OCI-M1 (cell line): ENCODE measurements at places on chromosomes 1 and 21.

GRCh38 chr1:156951371-156951770, 30.9 kb downstream of the LRRC71 start:
- no peak for DNase-seq

DNA sequence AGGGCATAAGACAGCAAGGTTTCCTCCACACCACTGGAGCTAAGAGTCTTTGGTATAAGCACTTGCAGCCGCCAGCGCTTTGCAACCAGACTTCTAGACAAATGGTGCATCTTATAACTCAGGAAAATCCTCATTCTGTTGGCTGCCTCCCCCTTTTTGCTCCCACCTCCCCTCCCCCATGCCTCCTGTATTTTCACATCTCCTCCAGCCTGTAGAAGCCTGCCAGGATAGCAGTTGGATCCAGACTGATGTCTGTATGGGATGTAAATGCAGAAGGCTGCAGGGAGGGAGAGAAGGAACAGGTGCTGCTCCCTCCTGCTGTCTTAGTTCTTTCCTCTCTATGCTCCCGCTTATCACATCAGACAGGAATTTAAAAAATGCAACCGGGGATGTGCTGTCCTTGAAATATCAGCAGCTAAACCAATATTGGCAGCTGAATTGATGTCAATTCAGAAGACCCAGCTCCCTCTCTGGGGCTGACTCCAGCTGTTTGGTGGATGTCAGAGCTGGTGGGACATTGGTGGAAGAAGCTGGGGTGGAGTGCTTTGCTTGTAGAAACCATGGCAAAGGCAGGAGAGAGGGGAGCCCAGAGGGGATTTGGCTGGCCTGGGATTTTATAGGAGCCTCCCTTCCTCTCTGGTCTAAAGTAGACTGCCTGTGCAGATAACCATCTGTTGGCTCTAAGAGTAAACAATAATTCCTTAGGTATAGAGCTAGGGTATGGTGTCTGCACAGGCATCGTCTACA, 53.5 kb downstream of the NFASC start:
- no peak for DNase-seq

GRCh38 chr1:240091614-240092300, at the start of gene FMN2:
Gene FMN2, plus strand, starts transcription at chr1:240091883. Its CDS starts 227 bp downstream, at chr1:240092110.
- DNase-seq, result no peak

GRCh38 chr1:157523774-157524493, 28.4 kb downstream of the FCRL5 start:
- DNase-seq, result no peak

DNA sequence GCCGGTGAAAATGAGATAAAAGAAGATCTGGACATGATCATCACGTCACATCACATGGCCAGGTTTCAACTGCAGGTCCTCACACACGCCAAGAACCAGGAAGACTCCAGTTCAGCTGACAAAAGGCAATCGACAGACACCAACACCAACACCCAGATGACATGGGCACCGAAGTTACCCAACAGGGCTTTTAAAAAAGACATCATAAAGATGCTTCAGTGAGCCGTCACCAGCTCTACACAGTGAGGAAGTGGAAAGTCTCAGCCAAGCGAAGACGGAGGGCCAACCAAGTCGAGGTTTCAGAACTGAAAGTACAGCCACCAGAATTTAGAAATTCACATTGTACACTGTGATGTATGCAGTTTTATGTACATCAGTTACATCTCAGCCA, 154.3 kb upstream of the COL6A1 start:
- DNase-seq, result no peak

DNA sequence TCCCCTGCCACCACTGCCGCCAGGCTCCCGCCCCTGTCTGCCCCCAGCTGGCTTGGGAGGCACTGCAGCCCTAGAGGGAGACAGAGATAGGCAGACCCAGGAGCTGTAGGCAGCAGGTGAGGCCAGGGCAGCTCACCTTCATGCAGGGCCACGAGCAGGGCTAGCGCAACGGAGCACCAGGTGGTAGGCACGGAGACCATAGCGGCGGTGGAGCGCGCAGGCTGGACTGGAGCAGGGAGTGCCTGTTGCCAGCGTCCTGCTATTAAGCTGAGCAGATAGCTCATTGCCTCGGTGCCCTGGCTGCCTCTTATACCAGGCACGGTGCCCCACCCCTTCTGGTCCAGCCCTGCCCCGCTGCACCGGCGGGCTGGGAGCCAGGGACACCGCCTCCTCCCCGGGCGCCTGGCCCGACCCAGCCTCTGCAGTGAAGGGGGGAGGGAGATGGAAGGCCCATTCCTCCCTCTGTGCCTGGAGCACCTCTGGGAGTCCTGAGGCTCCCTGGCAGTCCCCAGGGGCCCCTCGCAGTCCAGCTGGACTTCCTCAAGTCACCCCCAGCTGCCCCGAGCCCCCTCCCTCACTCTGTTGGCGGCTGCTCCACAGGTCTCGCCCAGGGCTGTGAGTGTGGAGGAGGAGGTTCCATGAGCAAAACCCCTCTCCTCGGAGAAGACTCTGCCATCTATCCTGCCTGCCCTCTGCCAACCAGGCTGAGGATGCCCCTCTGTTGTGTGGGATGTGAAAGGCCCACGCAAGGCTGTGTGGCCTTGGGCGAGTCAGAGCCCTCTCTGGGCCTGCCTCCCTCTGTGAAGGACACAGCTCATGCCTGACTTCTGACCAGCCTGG, at the start of gene EDN2:
TSS of gene EDN2 (minus strand) at position 282 of the 840 bp plus-strand sequence. CDS start at position 200, 82 bp downstream.
- no peak for DNase-seq

- DNase-seq, result no peak
These were observed 160.9 kb downstream of the GPATCH2 start for GRCh38 chr1:217469983-217470382.

- no peak for DNase-seq
These were observed 192.8 kb downstream of the FCRL5 start for GRCh38 chr1:157359314-157360022.

- peak; percentile 81 for DNase-seq
These were observed 9.6 kb upstream of the ADCY10 start for GRCh38 chr1:167923324-167924056.

DNA sequence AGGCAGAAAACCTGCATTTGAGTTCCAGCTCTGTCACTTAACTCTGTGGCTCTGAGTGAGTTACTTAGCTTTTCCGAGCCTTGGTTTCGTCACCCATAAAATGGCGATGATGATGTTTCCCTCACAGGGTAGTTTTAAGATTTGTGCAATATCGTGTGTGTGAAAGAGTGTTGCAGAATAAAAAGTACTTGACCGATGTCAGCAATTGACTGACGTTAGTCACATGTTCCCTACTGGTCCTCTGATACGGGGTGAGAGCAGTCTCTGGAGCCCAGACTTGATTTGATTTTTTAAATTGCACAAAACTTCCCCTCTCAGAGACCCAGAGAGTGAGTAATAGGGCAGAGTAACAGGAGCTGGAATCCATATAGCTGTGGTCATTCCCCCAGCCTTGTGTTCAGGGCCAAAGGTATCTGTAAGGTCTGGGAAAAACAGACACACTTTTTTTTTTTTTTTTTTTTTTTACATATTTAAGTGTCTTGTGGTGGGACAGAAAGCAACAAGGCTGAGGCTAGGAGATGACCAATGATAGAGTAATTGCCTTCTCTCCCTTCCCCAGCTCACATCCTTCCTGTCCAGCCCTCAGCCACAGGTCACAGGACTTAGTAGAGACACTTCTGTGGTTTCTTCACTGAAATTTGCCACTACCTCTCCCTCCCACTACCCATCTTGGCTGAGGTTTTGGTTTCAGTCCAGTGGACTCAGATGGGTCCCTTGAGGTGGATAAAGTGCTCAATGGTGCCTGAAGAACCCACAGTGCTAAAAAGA, 2.0 kb downstream of the FCER1G start:
- peak; percentile 67 for DNase-seq

DNA sequence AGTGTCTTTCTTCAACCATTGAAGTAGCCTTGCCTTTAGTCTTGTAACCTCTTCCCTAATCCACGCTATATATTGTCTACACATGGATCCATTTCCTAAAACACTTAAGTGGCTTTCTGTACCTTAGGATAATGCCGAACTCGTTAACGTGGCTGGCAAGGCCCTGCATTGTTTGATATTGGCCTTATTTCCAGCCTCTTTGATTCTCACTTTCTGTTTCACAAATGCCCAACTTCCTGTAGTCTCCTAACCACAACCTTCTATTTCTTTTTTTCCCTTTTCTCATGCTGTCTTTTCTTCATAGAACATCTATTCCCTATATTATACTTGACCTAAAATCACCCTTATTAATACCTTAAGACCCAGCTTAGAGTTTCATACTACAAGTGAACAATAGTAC, 536.0 kb downstream of the LMO4 start:
- DNase-seq, result peak; percentile 63

GRCh38 chr1:172401892-172402291, 18.6 kb upstream of the C1orf105 start:
- DNase-seq, result peak; percentile 95

DNA sequence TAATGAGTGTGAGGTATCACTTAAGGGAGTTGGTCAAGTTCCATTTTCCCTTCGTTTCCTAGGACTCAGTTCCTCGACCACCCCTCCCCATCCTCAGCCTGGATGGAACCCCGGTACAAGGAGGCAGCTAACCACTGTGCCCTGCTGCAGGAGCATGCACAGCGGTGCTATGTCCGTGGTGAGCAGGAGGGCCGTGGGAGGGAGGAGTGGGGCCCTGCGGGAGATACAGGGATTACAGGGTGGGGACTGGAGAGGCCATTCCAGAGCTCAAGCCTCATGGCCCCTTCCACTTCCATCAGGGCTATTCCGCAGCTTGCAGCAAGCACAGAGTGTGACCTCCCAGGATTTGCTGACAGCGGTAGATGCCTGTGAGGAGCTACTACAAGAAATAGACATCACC, 25.8 kb downstream of the HYI start:
- no peak for DNase-seq

- no peak for DNase-seq
These were observed 1.5 kb downstream of the B4GALT2 start for GRCh38 chr1:43980255-43981134.

GRCh38 chr1:44044071-44044801, 13.0 kb upstream of the SLC6A9 start:
- no peak for DNase-seq

DNA sequence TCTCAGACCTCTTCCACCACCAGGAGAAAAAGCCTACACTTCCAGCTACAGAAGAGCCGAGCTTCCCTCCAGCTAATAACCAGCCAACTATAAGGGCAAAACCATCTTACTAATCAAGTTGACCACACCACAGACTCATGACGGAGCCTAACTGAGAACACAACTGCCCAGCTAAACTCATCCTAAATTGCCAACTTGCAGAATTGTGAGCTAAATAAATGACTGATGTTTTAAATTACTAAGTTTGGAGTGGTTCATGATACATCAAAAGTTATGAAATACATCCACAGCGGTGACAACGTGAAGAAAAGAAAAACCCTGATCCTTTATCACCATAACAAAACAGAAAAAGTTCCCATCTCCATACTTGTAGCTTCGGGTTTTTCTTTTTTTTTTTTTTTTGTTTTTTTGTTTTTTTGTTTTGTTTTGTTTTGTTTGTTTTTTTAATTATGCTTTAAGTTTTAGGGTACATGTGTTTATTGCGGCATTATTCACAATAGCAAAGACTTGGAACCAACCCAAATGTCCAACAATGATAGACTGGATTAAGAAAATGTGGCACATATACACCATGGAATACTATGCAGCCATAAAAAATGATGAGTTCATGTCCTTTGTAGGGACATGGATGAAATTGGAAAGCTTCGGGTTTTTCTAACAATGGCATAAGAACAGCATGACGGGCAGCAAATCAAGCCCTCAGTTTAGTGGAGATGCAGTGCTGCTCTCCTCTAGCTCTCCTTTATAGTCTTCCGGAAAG, 122.6 kb downstream of the PIGK start:
- DNase-seq, result no peak

- DNase-seq, result peak; percentile 90
These were observed 70.3 kb upstream of the TINAGL1 start for GRCh38 chr1:31505911-31506497.

GRCh38 chr21:41226853-41227252, 58.9 kb downstream of the BACE2 start:
- DNase-seq, result no peak

- DNase-seq, result peak; percentile 83
These were observed 2.5 kb upstream of the LMO4 start for GRCh38 chr1:87325982-87326738.

DNA sequence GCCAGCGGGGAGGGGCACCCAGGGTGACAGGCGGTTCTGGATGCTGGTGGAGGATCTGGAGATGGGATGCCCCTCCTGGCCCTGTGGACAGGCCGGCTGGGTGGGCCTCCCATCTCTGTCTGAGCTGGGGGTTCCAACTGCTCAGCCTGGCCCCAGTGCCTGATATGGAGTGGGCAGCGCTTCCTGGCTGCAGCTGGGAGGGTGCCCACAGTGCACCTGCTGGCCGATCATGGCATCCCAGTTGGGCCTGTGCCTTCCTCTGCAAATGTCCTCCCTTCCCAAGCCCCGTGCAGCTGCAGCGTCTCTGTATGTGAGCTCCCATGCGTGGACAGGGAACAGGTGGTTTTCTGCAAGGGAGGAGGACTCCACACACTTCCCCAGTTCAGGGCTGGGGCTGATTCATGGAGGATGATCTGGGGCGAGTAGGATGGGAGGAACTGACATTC, 2.1 kb downstream of the PFKL start:
- no peak for DNase-seq

DNA sequence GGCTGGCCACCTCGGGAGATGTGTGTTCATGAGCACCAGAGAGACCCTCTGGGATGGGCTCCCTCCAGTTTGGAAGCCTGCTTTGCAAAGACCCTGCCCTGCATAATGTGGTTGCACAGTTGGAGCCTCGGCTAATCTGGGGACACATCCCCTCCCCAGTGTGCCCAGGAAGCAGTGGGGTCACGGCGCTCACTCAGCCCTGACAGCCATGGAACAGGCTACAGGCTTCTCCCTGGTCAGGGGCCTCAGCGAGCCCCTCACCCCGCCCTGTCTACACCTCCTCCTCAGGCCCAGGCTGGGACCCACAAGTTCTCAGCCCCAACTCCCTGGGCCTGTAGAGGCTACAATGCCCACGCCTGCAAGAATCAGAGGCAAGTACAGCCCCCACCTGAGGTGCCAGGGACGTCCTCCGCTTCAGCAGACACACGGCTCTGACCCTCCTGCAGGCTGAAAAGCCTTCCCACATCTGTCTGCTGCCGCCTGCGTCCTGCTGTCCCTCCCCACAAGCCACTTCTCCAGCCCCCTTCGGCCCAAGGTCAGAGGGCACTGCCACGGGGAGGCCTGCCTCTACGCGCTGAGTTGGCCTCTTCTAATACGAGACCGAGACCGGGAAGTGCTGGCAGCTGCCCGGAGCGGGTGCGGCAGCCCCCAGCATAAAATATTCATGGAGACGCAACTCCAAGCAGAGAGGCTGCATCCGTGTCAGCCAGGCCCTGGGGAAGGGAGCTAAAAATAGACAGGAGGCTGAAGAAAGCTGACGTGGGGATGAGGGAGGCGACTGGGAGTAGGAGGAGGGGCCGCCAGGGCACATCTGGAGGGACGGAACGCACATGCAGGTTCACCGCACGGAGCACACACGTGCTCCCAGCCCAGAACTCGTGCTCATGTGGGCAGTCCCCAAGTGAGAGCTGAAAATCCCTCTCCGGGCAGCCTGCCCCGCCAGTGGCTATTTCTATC, 15.2 kb upstream of the GPR153 start:
- DNase-seq, result no peak
